DMS53 (cell line): ENCODE measurements at places on chromosomes 7 and 10.

- peak; percentile 96 for DNase-seq
Measured at GRCh38 chr10:77163670-77164348, 473.8 kb downstream of the KCNMA1 start.

GRCh38 chr10:102118867-102119266 is 1.3 kb downstream of the LDB1 start:
- DNase-seq: peak; percentile 49

- no peak for DNase-seq
Measured at GRCh38 chr7:50138101-50138500, 45.1 kb upstream of the ZPBP start.

DNA sequence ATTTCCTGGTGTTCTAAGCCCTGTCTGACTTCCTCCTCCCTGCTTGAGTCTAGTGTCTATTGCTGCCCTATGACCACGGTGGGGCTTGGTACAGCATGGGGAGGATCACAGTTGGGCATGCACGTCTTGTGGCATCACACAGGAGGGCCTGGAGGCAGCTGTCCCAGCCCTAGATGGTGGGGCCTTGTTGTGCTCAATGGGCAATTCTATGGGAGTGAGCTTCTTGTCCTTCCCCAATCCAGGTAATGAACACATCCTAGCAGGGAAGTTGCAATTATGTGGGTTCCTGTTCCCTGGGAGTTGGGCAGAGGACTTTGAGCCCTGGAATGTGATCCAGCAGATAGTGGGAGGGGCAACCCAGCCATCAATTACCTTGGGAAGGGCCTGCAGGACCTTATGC is 10.8 kb upstream of the FAM3C start:
- no peak for DNase-seq

- peak; percentile 65 for DNase-seq
Measured at GRCh38 chr7:2242541-2243429, 759 bp downstream of the NUDT1 start.
